Hypothalamus (tissue), 51 donors: ENCODE measurements at places on chromosomes 12 and 14.
A peak's percentile ranks its signal among the peaks of the same experiment; 100 is the strongest.

- DNase-seq: no peak
Measured at GRCh38 chr12:108371801-108372344, 32.8 kb upstream of the CMKLR1 start.

GRCh38 chr12:19639781-19640415 lies 200.6 kb downstream of the AEBP2 start:
- DNase-seq: no peak

- no peak for DNase-seq
Measured at GRCh38 chr14:35959835-35960234, 133.7 kb downstream of the BRMS1L start.

DNA sequence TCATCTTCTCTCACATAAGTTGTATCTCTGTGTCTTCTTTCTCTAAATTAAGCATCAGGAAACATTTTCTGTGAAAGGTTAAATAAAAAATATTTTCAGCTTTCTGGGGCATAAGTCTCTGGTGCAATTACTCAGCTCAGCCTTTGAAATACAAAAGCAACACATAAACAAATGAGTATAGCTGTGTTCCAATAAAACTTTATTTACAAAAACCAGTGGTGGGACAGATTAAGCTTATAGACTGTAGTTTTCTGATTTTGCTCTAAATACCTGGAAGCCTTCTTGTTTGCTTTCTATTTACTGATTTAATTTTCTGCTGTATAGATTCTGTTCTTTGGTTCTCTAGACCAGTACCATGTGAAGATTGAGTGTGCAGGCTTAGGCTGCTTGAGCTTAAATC lies 655.1 kb downstream of the VRK1 start:
- no peak for DNase-seq

GRCh38 chr12:99549651-99550050 lies 97.9 kb upstream of the GARIN6 start:
- no peak for DNase-seq

DNA sequence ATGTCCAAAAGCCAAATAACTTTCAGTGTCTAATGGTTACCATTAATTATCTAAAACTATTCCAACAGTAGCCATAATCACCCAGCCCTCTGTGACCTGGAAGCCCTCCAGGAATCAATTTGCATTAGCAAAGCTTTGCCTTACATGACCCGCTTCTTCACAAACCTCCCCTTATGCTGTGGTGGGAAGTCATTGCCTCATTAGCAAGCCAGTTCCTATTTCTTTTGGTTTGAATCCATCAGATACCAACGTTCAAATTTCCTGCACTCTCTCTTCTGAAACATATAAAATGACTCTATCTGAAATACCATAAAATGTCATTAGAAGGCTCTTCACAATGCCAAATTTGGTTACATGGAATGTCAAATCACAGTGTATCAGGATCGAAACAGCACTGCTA lies 268.3 kb upstream of the PRKD1 start:
- no peak for DNase-seq

DNA sequence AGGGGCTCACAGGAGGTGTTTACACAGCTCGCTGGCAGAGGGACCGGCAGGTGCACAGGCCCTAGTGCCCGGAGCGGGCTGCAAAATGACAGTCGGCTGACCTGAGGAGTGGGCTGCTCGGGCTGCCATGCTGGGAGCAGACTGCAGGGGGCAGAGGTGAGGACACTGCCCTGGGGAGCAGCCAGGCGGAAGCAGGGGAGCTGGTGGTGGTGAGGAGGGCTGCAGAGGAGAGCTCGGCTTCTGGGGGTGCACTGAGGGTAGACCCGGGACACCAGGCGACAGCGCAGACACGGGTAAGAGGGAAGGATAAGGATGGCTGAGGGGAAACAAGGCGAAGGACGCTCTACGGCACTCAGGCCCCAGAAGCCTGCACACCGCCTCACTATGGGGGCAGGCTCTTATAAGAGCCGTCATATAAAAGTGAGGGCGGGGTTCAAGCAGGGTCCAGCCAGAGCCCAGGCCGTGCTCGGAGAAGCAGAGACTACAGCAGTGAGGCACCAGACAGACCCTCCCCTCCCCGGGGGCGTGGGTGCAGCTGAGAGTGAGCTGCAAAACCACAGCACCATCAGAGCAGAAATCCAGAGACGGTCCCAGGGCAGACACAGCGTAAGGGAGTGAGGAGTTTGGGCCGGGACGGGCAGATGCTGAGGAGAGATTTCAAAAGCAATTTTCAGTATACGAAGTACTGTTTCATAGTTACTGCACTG lies 62.5 kb downstream of the CCDC88C start:
- no peak for DNase-seq

DNA sequence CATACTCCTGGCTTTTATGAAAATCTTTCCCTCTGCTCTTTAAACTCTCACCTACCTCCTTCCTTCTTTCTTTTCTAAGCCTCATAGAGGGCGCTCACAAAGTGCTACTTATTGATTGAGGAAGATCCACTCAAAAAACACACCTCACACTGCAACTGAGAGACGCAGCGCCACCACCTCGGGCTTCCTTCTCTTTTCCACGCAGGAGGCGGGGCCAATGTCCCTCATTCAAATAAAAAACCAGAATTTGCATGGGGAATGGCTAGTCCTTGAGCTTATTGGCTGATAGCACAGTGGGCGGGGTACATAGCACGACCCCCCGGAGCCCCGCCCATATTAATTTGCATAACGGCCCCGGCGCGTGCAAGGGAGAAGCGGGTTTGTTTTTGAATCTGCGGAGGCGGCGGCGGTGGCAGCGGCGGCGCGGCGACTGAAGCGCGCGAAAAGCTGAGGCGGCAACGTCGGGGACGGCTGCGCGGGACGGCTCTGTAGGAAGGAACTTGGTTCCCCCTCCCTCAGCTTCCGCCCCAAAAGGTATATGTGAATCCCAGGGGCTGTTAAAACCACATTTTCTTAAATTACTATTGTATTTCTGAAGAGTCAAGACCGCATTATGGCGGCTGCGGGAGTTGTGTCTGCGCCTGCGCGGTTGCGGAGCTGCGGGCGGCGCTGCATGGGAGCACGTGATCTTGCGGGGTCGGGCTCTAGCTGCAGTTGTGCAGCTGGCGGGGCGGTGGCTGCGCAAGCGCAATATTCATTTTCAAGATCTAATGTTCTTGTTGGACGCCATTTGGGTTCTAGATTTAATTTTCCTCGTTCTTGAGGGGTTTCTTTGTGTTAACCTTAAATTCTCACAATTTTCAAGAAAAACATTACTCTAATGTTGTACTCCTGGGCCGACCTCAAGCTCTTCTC lies at the start of gene ATF7IP:
Gene ATF7IP (plus strand): TSS at position 389 of the 915 bp plus-strand sequence. CDS start 58,234 bp downstream, outside the sequence.
- DNase-seq: peak; percentile 85

DNA sequence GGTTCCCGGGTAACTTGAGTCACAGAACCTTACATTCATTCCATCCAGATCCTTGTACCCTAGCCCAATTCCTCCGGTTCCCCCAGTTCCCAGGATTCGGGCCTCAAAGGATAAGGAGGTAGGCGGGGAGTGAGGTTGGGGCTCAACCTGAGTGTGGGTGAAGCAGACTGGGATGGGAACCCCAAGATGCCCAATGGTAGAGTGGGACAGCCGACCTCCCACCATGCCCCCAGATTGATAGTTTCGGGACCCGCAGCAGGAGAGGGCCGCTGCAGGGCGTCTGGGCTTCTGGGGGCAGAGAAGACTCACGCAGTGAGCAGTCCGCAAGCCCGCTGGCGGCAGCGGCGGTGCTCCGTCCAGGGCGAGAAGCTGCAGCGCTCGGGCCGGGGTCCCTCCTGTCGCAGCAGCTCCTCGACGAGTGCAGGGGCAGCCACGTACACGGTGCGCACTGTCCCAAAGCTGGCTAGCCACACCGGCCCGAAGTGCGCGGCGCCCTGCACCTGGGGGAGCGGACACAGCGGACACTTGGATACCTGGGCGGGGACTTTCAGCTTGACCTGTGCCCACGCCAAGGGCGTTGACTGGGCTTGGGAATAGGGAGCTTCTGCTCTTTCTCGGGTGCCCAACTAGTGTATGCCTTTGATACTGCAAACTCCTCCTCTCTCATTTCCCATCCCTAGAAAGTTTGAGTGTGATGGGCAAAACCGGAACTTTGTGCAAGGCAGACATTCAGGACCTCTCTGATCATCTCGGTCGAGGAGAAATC lies 997 bp downstream of the CYP27B1 start:
- DNase-seq: no peak

GRCh38 chr12:79274501-79275064 lies 410.0 kb downstream of the SYT1 start:
- DNase-seq: no peak

GRCh38 chr12:121713793-121714192 lies 1.2 kb downstream of the TMEM120B start:
- DNase-seq: no peak

- DNase-seq: no peak
Measured at GRCh38 chr14:23115039-23115731, 3.9 kb downstream of the CEBPE start.

- no peak for DNase-seq
Measured at GRCh38 chr12:113044516-113044915, 12.0 kb upstream of the DTX1 start.

- DNase-seq: no peak
Measured at GRCh38 chr12:116595186-116595585, 36.0 kb downstream of the MAP1LC3B2 start.

- no peak for DNase-seq
Measured at GRCh38 chr12:11840366-11840765, 190.9 kb downstream of the ETV6 start.
